ENCODE measurements at places on chromosomes 7 and 10.
A peak's percentile ranks its signal among the peaks of the same experiment; 100 is the strongest.

DNA sequence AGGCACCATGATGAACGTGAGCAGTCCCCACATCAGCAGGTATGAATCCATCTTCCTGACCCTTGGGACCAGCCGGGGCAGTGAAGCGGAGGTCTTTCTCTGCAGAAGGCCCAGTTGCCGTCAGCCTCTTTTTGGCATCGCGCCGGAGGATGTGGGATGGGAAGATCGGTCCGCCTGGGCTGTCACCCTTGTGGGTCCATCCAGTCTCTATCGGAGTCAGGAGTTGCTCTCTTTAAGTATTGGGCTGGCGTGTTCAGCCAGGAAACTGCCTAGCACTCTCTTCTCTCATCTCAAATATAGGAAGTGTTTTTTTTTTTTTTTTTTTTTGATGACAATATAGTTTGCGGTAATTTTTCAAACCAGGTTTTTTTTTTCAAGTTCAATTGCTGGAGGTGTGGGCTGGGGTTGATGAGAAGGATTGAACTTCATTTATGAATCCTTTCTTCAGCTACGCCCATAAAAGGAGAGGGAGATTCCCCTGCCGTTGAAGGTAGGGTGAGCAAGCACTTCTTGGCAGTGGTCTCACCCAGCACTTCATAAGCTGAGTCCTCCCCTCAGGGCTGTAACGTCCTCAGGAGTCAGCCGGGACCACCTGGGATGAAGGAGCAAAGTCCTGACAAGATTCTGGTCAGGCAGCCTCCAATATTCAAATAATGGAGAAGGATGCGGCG is at the start of gene IL2RA:
Gene IL2RA (minus strand): TSS at position 267 of the 671 bp plus-strand sequence. CDS start 216 bp downstream, at position 51.
- H3K4me1 ChIP-seq, result no peaks in the 10 kb centered on the region
- peak; percentile 25 for DNase-seq
- no peak within 1 kb of the TSS for H3K27ac ChIP-seq
- no peaks in the 10 kb centered on the region for H3K36me3 ChIP-seq
- H3K4me3 ChIP-seq, result peak within 1 kb of the TSS; percentile 26

DNA sequence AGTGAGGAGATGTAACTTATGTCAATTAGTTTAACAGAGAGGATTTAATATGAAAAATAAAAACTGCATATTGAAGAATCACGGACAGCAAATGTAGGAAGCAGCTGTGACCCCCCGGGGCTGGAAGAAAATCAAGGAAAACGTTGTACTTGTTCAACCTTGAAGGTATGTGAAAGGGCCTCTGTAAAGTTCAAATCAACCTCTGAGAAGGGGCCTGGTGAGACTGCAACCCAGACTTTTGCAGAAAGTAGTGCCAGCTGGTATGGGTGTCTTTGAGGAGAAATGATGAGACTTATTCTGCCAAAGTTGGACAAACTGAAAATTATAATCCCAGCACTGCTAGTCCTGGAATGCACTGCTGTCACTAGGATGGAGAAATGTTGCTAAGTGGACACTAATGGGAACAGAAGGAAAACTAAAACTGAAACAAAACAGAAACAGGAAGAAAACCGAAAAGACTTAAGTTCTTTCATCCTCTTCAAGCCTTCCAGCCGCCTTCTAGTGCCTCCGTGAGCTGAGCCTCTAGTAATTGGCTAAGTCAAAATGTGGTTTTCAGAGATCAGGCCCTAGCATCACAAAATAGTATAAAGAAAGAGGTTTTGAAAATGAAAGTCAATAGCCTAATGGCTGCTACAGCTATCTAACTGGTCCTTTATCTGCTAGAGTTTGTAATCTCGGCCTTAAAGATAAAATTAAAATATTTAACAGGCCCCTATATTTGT is 253.7 kb upstream of the SORCS1 start:
- no peaks in the 10 kb centered on the region for H3K36me3 ChIP-seq
- H3K27me3 ChIP-seq, result no peaks in the 10 kb centered on the region
- no peak overlapping the region for H3K27ac ChIP-seq

- no peaks in the 10 kb centered on the region for H3K36me3 ChIP-seq
- H3K4me3 ChIP-seq, result no peak overlapping the region
- no peak for DNase-seq
- peaks cover 25% of the 10 kb centered on the region for H3K4me1 ChIP-seq
- H3K27me3 ChIP-seq, result peaks cover 4% of the 10 kb centered on the region
- no peak overlapping the region for H3K27ac ChIP-seq
These were observed 80.8 kb downstream of the GPR26 start for GRCh38 chr10:123746942-123747341.

DNA sequence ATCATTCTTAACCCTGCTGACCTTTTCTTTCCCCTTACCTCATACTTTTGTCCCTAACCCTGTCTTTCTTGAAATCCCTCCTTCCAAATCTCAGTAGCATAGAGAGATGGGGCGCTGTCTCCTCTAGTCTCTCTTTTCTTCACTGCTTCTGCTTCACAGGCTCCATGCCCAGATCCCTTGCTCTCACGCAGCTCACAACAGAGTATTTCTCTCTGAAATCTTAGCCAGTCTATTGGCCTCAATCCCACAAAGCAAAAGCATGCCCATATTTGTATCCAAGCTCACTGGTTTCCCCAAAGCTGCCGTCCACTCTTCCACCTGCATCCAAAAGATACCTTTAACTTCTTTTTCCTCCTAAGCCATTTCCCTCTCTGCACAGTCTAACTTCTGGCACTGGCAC is 526.8 kb downstream of the PLXDC2 start:
- H3K27ac ChIP-seq, result no peak overlapping the region
- peak; percentile 20 for DNase-seq
- no peaks in the 10 kb centered on the region for H3K36me3 ChIP-seq
- no peak overlapping the region for H3K4me3 ChIP-seq
- H3K27me3 ChIP-seq, result no peaks in the 10 kb centered on the region

GRCh38 chr7:73515178-73515577 is 6.9 kb downstream of the BAZ1B start:
- H3K4me1 ChIP-seq, result peaks cover 18% of the 10 kb centered on the region
- no peaks in the 10 kb centered on the region for H3K27me3 ChIP-seq
- no peak overlapping the region for H3K27ac ChIP-seq
- DNase-seq, result no peak
- H3K4me3 ChIP-seq, result no peak overlapping the region

GRCh38 chr7:142450206-142450605 is 192.3 kb upstream of the PRSS58 start:
- no peaks in the 10 kb centered on the region for H3K4me1 ChIP-seq
- H3K27me3 ChIP-seq, result no peaks in the 10 kb centered on the region
- no peak overlapping the region for H3K4me3 ChIP-seq

DNA sequence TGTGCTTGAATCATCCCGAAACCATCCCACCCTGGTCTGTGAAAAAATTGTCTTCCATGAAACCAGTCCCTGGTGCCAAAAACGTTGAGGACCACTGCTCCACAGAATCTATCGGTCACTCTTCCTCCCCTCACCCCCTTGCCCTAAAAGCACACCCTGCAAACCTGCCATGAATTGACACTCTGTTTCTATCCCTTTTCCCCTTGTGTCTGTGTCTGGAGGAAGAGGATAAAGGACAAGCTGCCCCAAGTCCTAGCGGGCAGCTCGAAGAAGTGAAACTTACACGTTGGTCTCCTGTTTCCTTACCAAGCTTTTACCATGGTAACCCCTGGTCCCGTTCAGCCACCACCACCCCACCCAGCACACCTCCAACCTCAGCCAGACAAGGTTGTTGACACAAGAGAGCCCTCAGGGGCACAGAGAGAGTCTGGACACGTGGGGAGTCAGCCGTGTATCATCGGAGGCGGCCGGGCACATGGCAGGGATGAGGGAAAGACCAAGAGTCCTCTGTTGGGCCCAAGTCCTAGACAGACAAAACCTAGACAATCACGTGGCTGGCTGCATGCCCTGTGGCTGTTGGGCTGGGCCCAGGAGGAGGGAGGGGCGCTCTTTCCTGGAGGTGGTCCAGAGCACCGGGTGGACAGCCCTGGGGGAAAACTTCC is 784 bp upstream of the SERPINE1 start:
- H3K27ac ChIP-seq, result peak overlapping the region; percentile 70
- DNase-seq, result peak; percentile 73
- H3K4me1 ChIP-seq, result peaks cover 55% of the 10 kb centered on the region
- H3K36me3 ChIP-seq, result no peaks in the 10 kb centered on the region
- H3K4me3 ChIP-seq, result peak overlapping the region; percentile 37

GRCh38 chr7:41837916-41838315 is 135.0 kb upstream of the INHBA start:
- no peak for DNase-seq
- H3K36me3 ChIP-seq, result no peaks in the 10 kb centered on the region
- no peaks in the 10 kb centered on the region for H3K27me3 ChIP-seq
- H3K27ac ChIP-seq, result no peak overlapping the region
- no peaks in the 10 kb centered on the region for H3K4me1 ChIP-seq

- H3K4me1 ChIP-seq, result no peaks in the 10 kb centered on the region
- DNase-seq, result no peak
- no peaks in the 10 kb centered on the region for H3K27me3 ChIP-seq
- H3K27ac ChIP-seq, result no peak overlapping the region
- no peak overlapping the region for H3K4me3 ChIP-seq
These were observed 29.7 kb upstream of the DNAJB6 start for GRCh38 chr7:157306846-157307838.

DNA sequence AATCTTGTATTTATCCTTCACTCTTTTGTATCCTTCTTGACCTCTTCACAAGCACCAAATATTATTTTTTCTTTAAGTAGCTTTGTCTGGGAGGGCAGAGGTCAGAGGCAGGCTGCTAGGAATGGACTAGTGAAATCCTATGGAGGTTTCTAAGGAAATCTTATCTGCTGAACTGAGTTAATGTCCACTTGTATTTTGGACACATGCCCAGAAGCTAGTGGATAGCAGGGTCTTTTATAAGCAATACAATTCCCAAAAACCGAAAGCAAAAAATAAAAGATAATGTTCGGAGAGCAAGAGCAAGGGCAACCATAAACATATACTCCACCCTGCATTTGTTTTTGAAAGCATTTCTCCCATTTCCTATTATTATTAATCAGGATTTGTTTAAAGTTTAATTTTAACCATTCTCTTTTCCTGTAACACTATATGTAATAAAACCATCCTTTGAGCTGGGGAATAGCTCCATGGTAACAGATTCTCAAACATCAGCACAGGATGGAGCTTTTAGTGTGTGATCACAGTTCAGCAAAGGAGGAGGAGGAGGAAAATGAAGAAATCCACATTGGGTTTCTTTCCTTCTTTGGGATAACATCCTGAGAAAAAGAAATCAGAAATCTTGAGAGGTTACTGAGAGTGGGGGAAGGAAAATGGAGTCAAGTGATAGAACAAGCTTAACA is 328.2 kb upstream of the LRRN3 start:
- no peaks in the 10 kb centered on the region for H3K36me3 ChIP-seq
- DNase-seq, result peak; percentile 77
- no peaks in the 10 kb centered on the region for H3K27me3 ChIP-seq
- no peak overlapping the region for H3K4me3 ChIP-seq

DNA sequence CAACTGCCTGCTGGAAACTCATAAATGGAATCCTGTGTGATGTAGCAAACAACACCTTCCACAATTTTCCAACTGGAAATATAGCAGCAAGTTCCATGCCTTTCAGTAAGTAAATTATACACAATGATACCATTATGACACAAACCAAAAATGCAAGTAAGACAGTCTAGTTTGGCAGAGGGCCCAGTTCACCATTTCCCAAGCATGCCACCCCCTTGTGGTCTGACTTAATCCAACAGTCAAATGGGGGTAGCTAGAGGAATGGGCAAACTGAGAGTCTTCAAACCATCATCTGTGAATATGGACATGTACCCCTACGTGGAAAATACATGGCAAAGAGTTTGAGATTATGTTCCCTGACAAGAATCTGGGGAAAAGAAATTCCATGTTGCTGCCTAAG is 137.6 kb upstream of the VWC2 start:
- H3K4me1 ChIP-seq, result no peaks in the 10 kb centered on the region
- no peak overlapping the region for H3K27ac ChIP-seq
- no peaks in the 10 kb centered on the region for H3K27me3 ChIP-seq
- no peak for DNase-seq

GRCh38 chr7:116234517-116235200 is 24.3 kb downstream of the TES start:
- peaks cover 71% of the 10 kb centered on the region for H3K4me1 ChIP-seq
- peaks cover 16% of the 10 kb centered on the region for H3K36me3 ChIP-seq
- no peak overlapping the region for H3K4me3 ChIP-seq
- peak overlapping the region; percentile 29 for H3K27ac ChIP-seq
- H3K27me3 ChIP-seq, result no peaks in the 10 kb centered on the region
- DNase-seq, result no peak

DNA sequence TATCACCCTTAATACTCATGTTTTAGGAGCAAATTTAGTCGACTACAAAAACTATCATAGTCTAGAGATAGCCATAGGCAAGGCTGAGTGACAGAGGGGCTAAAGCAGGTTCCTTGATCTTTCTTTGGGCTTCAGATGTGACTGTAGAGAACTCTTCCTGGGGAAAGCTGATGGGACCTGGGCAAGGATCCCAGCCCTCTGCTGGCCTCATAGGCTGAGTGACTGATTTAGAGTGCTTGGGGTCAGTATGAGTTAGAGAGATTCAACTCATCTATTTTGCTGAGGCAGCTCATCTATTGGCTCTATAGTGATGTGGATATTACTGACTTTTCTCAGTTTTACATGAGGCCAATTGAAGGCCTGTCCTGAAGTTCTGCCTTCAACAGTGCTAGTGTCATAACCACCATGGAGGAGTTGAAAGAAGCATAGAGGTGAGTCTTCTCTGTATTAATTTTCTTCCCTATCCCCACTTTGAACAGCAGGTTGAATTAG is 81.6 kb downstream of the SAMD9 start:
- H3K36me3 ChIP-seq, result no peaks in the 10 kb centered on the region
- no peak overlapping the region for H3K27ac ChIP-seq

- H3K36me3 ChIP-seq, result no peaks in the 10 kb centered on the region
- DNase-seq, result no peak
- no peak overlapping the region for H3K4me3 ChIP-seq
- no peaks in the 10 kb centered on the region for H3K27me3 ChIP-seq
These were observed 14.6 kb upstream of the GPR26 start for GRCh38 chr10:123651421-123652047.

DNA sequence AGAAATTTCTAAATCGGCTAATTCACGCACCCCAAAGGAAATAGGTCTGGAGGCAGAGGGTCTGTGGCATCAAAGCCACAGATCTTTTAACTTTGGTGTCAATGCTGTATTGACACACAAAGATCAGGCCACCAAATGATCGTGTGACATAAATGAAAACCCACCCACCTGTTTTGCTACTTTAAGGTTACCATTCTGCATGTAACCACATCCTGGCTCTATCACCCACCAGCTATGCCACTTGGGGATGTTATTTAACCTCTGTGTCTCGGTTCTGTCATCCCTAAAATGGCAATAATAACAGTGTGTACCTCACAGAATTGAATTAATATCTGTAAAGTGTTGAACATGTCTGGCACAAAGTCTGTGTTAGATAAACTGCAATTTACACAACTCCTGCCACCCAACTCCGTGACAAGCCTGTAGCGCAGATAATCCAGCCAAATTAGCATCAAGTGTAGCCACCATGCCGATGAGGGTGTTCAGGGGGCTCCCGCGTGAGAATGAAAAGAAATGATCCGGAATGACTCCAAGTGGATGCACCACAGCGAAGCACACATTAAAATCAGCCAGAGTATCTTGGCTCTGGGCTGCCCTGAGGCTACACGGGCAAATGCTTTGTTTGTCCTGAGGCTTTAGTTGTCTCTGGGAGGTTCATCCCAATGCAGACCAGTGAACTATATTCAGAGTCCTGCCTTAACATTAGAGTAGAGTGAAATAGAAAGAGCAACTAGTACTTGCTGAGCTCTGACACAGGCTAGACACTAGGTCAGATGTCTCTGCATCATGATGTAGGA is 158.4 kb upstream of the NEBL start:
- H3K27me3 ChIP-seq, result no peaks in the 10 kb centered on the region
- H3K36me3 ChIP-seq, result no peaks in the 10 kb centered on the region
- no peak overlapping the region for H3K27ac ChIP-seq
